ENCODE measurements at places on chromosomes 12 and 14.

DNA sequence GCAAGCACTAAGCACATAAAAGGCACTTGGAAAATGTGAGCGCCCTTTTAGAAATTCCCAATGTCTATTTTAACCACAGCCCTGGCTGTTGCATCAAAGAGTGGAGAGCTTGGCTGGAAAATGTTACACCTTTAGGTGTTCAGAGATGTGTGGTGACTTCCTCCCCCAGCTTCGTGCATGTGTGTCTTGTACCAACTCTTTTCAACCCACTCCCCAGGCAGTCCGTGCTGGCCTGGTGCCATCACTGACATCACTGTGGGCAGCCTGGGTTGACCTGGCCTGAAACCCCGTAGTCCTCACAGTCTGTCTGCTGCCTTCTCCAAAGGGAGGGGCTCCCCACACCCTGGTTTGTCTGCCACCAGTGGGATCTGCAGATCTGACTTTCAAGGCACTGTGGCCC, 101.8 kb downstream of the SCARB1 start:
- no peak for DNase-seq

GRCh38 chr14:69625299-69626131, 14.1 kb downstream of the SUSD6 start:
- DNase-seq, result peak; percentile 82

DNA sequence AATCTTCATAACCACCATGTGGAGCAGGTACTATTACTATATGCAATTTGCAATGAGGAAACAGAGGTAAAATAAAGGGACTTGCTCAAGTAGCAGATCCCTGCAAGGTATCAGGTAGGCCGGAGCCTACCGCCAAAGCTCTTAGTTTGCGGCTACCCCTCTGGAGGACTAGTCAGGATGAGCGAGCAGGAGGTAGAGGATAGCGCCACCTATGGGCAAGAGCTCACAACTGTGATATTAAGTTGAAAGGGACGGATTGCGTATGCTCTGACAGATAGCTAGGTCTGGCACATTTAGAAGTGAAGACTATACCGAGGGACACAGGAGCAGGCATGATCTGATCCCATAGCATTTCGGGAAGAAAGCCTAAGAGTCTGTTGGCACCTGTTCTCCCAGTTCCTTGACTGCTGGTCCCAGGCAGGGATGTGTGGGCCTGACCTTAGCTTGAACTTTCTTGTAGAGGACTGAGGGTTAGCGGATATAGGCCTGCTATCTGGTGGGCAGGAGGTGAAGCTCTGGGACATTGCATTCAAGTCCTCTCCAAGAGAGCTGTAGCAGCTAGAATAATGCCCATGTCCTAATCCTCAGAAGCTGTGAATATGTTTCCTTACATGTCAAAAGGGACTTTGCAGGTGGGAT, 48.0 kb downstream of the SLC17A8 start:
- DNase-seq, result peak; percentile 27

- no peak for DNase-seq
Measured at GRCh38 chr14:31964490-31964889, 112.6 kb upstream of the ARHGAP5 start.

DNA sequence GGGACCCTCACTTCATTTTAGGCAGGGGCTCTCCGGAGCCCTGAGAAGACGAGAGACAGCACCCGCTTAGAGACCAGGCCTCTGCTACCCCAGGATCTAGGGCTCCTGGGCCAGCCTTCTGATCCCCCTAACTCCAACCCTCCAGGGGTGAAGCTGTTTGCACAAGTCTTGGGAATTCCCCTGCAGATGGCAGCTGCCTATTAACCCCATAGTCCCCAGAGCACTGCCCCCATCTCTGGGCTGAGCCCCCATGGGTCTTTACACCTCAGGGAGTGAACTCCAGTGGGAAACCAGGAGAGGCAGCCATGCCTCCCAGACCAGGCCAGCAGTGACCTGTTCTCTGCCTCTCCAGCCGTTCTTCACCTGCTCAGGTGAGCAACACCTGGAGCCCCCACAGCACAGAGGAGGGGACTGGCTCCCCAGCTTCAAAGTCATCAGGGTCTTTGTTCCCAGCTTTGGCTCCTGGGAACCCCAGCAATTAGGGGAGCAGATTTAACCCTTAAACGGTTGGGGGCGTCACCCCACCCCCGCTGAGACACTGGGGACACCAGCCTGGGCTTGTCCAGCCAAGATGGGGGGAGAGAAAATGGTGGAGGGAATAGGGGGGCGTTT, 2.3 kb downstream of the WNT10B start:
- DNase-seq, result no peak

DNA sequence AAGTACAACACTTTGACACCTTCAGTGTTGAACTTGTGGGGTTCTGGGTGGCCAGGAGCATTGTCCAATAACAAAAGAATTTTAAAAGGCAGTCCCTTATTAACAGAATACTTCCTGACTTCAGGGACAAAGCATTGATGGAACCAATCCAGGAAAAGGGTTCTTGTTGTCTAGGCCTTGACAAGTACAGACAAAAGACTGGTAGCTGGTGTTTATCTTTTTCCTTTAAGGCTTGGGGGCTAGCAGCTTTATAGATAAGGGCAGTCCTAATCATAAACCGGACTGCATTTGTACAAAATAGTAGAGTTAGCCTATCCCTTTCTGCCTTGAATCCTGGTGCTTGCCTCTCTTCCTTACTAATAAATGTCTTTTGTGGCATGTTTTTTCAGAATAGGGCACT, 27.4 kb downstream of the FAM177A1 start:
- no peak for DNase-seq

DNA sequence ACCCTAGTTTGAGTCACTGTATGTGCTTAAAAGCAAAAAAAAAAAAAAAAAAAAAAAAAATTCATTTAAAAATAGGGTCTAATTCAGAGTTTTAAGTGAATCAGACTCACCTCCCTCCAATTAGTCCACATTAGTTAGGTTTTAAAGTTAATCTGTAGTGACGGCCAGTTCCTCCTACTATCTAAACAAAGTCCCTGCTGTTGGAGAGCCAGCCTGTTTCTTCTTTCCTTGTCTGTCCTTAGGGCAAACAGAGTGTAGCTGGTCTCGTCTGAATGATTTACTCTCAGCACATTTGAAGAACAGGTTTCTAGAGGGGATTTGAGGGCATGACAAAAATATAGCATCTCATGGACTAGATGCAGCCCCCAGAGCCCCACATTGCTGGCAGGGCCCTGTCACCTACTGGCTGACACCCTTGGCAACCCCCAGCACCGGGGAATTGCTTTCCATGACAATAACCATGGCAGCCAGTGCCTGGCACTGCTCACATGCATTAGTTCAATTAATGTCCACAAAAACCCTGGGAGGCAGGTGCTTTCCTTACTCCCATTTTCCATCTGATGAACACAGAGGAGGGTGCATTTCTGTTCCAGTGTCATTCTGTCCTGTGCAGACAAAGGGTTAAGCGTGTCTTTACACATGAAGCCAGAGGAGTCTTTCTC, 138.3 kb downstream of the PLXNC1 start:
- no peak for DNase-seq

GRCh38 chr14:25521616-25522015, 471.7 kb upstream of the STXBP6 start:
- DNase-seq, result no peak

GRCh38 chr14:64792231-64792630, 87.5 kb downstream of the SPTB start:
- no peak for DNase-seq

DNA sequence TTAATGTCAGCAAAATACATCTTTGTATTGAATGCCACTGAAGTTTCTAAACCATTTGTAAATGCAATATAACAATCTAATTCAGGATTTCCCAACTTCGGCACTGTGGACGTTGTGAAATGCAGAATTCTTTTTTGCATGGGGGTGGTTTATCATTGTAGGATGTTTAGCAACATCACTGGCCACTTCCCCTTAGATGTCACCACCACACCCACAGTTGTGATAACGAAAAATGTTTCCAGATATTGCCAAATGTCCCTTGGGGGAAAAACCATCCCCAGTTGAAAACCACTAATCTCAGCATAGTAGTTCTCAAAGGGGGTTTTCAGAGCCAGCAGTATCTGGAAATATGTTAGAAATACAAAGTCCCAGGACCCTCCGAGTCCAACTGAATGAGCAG, 203.3 kb downstream of the NAV3 start:
- DNase-seq, result no peak

DNA sequence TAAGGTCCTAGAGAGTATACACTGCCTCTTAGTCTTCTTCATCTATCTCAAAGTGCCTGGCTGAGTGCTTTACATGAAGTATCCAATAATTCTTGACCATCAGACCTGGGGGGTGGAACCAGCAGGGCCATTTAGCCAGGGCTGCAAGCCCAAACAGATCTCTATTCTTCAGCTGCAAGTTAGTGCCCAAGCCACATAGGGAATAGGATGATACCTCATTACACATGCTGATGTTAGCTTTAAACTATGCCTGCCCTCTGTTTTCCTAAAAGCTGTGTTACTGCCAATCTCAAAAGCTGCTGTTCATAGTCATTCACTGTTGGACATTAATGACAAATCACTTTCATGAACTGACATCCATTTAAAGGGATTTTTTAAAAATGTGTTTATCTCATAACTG, 16.7 kb upstream of the IFNG start:
- DNase-seq, result no peak

- DNase-seq, result no peak
Measured at GRCh38 chr14:64806202-64806861, 73.4 kb downstream of the SPTB start.

DNA sequence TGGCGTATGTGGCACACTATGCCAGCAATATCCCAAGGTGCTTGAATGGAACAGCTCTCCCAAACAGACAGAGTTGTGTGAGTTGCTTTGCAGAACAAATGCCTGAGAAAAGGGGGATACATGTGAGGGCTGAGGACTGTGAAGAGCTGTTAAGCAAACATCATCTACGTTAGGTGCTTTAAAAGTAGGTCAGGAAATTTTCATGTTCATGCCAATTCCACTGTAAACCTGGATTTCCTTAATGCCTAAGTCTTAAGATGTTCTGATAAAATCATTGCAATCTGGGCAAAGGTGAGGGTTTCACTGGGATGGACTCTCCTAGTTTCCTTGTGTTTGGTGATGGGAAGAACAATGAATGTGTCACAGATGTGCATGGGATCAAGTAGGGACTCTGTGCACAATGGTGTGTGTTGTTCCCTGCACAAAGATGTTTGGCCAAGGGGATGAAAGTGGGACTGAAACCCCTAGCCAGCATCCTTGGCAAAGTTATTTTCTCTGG, 227.9 kb downstream of the KTN1 start:
- DNase-seq, result no peak

- DNase-seq, result no peak
Measured at GRCh38 chr12:28828318-28828717, 320.8 kb upstream of the FAR2 start.

GRCh38 chr14:39740454-39740853, 308.2 kb upstream of the FBXO33 start:
- DNase-seq, result no peak

DNA sequence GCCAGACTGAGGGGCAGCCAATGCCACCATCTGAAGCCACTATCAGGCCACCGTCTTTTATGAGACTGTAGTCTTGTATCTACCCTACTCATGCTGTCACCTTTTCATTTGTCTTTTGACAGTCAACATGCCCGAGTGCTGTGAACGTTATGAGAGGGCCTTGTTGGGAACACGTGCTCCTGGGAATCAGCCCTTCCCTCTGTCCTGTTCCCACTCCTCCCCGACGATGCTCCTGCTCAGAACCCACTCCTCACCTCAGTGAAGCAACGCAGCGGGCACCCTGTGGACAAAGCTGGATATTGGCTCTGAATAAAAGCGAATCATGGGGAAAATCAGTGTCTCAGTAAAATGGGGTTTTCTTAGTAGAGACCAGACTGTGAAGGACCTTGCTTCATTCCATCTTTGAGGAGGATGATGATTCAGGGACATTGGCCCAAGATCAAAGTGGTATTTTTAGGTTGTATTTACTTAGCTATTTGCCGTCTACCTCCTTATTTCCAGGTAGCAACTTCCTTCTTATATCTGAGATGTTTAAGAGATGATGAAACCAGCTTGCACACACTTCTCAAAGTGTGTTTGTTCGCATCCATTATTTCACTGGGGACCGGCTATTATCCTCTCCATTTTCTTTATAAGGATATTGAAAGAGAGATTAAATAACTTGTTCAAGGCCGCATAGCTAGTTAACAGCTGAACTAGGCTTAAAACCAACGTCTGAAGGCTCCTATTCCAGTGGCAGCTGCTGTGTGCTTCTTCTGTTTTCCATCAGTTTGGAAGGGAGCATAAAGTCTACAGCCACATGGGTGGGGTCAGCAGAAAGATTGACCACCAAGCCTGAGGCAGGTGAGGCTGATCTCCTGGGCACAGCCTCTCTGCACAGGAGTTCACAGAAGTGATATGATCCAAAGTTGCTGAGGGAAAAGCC, 43.9 kb upstream of the CTDSP2 start:
- no peak for DNase-seq

GRCh38 chr12:55724226-55724939, 4.2 kb downstream of the RDH5 start:
- no peak for DNase-seq

DNA sequence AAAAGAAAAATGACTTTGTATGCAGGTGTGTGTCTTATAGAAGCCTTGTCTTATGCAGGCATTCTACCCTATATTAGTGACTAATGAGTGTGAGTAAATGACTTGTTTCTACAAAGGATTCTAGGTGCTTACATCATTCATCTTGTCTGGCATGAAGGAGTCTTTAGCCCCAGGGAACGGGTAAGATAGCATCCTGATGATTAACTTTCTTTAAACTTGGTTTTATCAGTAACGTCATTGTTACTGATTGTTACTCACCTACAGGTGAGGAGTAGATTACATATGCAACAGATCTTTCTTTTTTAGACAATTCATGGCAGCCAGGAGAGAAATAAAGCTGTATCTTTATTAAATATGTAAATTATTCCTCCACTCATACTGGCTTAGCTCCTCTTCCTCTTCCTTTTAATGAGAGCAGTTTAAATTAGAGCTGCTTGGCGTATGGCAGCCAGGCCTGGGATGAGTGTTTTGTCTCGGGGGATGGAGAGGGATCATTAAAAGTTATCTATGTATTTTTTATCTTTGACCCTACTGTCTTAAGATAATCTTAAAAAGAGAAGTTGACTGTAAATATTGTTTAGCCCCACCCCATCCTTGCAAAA, 57.2 kb upstream of the ATP2A2 start:
- no peak for DNase-seq

GRCh38 chr14:78367355-78367754, 197.2 kb downstream of the NRXN3 start:
- DNase-seq, result no peak

DNA sequence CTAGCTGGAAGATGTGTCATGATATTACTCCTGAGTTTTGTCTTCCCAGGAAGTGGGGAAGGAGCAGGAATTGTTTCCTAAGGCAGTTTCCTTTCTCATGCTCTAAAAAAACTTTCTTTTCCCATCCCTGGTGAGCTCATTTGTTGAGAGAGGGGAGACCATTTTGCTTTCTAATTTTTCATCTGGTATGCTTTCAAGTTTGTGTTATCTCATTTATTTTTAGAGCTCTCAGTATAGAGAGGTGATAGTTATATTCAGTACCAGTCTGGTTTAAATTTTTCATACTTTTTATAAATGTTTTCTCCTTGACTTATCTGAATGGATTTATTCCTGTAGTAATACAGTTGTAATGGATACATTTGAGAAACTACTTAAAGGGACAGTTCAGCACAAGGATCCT, 79.6 kb downstream of the FBXW8 start:
- no peak for DNase-seq
